Motor neuron (in vitro differentiated cells): ENCODE measurements at places on chromosomes 16 and 17. TPM values are rescaled to one million over a fixed set of nuclear protein-coding genes. Genes with fewer than 3 reads are reported as not detected.

UTS2R gene
- total RNA-seq = 0.13 and 0.18 TPM in 2 replicates

TBX6 gene
- 0.31 and 0.38 TPM in 2 replicates for total RNA-seq

DCXR gene
- total RNA-seq = 54.5 and 55.7 TPM in 2 replicates

GGA2 gene
- 19.8 and 20.6 TPM in 2 replicates for total RNA-seq

PCGF2 gene
- 5.2 and 5.3 TPM in 2 replicates for total RNA-seq

CCDC144A gene
- total RNA-seq = 2.9 and 3.7 TPM in 2 replicates

EIF4A3 gene
- total RNA-seq = 156 and 158 TPM in 2 replicates

TNP2 gene
- 0.52 TPM in 1 of 2 replicates, not detected in the other for total RNA-seq

MYH2 gene
- 0.05 and 0.13 TPM in 2 replicates for total RNA-seq

GRCh38 chr17:47946929-47947397, 5.6 kb downstream of the PNPO start:
- peak; percentile 58 for ATAC-seq

- ATAC-seq = peak; percentile 3
Observed at GRCh38 chr17:4533523-4534504, 21.4 kb downstream of the MYBBP1A start.

DNA sequence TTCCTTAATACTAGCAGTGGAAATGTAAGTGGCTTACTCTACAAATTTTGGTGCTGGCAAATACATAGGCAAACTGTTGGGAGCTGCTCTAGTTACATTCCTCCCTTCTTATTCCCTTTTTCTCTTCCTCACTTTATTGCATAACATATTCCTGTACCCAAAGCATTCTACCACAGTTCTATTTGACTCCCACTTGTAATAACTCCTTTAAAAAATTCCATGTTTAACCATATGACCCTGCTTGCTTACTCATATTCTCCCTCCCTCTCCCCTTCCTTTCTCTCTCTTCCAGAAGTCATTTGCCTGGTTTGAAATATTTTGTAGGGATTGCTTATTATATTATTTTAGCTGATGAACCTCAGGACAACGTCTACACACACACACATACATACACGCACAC, 22.7 kb downstream of the NQO1 start:
- no peak for ATAC-seq

DNA sequence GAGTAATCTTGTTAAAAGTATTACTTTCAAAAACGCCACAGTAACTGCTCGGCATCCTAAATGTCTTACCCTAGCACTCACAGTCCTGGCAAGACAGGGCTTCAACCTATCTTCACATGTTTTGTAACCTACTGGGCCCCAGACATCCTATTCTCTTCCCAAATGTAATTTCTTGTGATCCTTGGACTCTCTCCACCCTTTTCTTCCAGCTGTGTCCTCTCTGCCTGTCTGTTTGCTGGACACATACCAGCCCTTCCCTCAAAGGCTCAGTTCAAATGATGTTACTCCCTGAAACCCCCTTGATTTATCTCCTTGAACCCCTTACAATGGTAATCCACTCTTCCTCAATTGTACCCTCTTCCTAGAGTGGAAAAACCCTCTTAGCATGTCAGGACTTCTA, 60.1 kb upstream of the CNEP1R1 start:
- no peak for ATAC-seq

- no peak for ATAC-seq
Observed at GRCh38 chr16:68362947-68363657, 52.3 kb downstream of the PRMT7 start.

GRCh38 chr16:17452922-17453321, 17.8 kb downstream of the XYLT1 start:
- ATAC-seq = no peak

DNA sequence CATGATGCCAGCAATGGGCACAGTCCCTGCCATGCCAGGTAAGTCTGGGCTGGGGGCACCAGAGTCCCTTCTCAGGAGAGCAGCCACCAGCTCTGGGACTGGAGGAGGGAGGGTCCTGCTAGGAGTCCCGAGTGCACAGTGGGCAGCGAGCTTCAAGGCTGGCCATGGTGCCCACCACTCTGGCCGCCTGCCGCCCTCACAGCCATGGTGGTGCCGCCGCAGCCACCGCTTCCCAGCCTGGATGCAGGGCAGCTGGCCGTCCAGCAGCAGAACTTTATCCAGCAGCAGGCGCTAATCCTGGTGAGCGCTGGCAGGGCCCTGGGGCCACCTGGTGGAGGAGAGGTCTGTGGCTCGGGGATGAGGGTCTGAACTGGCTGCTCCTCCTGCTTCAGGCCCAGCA, 17.9 kb upstream of the SMIM5 start:
- ATAC-seq = no peak

GRCh38 chr16:66189951-66190350, 176.5 kb upstream of the CDH5 start:
- no peak for ATAC-seq

GRCh38 chr17:28446716-28447395, 26.6 kb upstream of the SLC13A2 start:
- no peak for ATAC-seq

- ATAC-seq = no peak
Observed at GRCh38 chr17:2271985-2272702, 31.4 kb downstream of the SMG6 start.

DNA sequence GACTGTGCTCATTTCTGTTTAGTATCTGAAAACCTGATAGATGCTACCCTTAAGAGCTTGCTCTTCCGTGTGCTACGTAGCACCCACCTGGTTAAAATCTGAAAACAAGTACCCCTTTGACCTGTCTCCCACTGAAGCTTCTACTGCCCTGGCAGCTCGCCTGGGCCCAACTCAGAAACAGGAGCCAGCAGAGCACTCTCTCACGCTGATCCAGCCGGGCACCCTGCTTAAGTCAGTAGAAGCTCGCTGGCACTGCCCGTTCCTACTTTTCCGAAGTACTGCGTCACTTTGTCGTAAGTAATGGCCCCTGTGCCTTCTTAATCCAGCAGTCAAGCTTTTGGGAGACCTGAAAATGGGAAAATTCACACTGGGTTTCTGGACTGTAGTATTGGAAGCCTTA, 18.9 kb downstream of the NTAN1 start:
- no peak for ATAC-seq

- ATAC-seq = no peak
Observed at GRCh38 chr17:74623693-74624093, at the start of gene CD300E. CD300E (minus strand) TSS chr17:74623738; CDS start chr17:74623621, 117 bp downstream.

- no peak for ATAC-seq
Observed at GRCh38 chr17:59027750-59028149, 78.9 kb downstream of the TRIM37 start.

GRCh38 chr17:17684906-17685774, 3.9 kb downstream of the RAI1 start:
- no peak for ATAC-seq

DNA sequence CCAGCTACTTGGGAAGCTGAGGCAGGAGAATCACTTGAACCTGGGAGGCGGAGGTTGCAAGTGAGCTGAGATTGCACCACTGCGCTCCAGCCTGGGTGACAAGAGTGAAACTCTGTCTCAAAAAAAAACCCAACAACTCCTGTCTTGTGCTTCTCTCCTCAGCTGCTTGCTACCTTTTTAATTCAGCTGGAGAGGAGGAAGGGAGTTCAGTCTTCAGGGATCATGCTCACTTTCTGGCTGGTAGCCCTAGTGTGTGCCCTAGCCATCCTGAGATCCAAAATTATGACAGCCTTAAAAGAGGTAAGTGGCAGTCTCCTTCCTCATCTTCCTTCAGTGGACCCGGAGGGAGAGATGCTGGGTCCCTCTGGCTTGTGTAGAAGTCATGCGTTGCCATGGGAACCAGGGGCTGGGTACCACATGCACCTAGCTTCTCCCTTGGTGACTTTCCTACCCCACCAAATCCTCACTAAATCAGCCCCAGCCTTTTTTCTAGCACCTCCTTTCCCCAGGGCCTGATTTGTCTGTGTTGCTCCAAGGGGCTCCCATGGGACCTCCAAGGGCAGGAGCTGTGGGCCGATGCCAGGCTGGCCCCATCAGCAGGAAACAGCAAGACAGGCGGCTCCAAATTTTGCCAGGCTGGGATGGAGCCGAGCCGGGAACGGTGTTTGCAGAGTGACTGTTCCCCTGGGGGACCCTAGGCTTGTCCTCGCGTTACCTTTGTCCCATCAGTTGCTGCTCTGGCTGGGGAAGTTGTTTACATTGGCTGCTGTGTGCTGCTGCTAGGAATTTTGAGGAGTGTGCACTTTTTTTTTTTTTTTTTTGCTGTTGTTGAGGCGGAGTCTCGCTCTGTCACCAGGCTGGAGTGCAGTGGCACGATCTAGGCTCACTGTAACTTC, 65.2 kb downstream of the ABCC1 start:
- no peak for ATAC-seq

DNA sequence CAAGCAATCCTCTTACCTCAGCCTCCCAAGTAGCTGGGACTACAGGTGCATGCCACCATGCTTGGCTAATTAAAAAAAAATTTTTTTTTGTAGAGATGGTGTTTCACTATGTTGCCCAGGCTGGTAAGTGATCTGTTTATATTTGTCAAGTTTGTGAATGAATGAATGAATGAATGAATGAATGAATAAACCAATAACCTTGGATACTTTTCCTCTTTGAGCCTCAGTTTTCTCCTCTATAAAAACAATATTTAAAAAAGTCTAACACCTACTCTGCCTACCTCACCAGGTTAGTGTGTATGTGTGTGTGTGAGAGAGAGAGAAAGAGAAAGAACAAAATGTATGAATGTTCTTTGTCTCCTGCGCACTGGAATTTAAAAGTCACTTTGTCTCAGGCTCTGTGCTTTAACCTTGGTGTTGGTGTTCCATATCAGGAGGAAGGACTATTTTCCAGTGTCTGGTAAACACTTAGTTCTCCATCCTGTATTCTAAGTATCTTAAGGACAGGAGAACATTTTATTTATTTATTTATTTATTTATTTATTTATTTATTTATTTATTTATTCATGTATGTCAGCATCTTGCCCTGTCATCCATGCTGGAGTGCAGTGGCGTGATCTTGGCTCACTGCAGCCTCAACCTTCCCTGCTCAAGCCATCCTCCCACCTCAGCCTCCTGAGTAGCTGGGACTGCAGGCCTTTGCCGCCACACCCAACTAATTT, 27.1 kb downstream of the CHD9 start:
- no peak for ATAC-seq

DNA sequence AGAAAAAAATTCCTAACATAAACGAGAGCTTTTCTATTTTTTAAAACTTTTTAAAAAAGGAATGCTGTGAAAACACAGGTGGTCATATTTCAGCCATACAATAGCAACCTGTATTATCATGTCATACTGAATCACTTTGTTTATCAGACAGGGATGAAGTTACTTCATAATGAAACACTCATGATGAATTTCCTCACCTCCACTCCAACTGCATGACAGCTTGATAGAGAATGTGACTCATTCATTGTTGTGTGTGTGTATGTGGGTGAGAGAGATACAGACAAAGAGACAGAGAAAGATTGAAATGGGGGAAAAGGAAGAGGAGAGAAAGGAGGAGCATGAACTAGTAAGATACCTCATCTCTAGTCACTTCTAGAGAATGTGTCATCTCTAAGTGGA, 109.0 kb downstream of the SYCE1L start:
- peak; percentile 50 for ATAC-seq

DNA sequence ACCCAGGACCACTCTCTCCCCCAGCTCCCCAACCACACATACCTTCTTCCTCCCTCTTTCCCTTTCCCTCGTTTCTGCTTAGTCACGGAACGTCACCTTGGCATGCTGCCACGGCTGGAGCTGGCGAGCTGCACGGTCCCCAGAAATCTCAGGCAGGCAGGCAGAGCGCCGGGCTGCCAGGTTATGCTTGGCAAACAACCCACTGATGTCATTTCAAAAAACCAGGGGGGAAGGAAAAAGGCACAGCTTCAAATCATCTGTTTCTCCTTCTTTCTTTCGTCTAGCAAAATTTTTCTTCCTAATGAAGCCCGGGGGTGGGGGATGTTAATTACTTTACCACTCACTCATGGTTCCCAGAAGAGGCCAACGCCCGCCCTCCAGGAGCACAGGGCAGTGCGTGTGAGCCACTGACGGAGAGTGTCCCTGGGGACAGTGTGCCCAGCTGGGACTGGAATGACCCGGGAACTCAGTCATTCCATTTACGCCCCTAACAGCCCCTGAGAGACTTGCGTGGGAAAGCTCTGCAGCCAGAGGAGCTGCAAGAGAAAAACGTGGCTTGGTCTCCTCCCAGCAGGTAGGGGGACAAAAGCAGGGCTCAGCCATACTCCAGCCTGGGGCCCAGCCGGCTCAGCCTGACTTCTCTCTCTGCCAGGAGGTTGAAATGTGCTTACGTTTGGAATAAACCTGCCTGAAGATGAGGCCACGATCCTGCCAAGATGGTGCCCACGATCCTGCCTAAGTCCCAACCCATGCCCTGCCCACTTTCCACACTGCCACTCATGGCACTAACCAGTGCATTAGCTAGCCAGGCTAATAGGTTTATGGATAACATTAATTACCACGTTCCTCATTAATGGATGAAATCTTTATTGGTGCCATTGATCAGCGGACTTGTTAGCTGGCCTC, 198.9 kb downstream of the ZFHX3 start:
- peak; percentile 91 for ATAC-seq

GRCh38 chr16:52929478-52930400, 123.0 kb downstream of the CHD9NB start:
- no peak for ATAC-seq

DNA sequence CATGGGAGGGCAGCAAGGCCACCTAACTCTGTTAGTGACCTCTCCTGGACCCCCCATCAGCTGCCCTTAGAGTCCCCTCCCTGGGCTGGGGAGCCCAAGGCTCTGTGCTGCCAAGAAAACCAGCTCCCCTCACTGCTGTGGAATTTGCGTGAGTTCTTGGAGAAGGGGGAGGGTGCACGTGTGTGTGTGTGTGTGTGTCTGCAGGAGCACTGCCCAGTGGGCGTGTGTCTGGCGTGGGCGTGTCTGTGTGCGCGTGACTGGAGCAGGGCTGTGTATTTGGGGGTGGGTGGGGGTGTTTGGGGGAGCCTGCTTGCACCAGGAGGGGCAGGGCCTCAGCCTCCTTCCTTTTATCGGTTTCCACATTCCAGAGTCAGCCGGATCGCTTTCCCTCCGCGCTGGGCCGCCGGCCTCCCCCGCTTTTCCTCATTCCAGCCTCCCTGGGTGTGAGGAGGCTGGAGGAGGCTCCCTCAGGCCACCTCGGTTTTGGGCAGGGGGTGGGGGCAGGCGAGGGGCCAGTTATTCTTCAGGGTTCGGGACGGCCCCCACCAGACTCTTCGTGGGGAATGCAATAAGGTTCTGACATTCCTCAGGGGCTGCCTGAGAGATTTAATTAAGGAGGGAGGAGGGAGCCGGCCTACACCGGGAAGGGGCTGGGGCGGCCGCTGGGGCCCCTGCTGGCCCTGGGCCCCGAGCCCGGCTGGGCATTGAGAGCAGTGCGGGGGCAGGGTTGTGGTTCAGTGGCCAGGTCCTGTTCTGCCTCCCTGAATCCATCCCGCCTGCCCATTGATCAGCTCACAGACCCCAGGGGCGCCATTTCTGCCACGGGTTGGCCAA, 2.5 kb downstream of the VASN start:
- peak; percentile 55 for ATAC-seq

DNA sequence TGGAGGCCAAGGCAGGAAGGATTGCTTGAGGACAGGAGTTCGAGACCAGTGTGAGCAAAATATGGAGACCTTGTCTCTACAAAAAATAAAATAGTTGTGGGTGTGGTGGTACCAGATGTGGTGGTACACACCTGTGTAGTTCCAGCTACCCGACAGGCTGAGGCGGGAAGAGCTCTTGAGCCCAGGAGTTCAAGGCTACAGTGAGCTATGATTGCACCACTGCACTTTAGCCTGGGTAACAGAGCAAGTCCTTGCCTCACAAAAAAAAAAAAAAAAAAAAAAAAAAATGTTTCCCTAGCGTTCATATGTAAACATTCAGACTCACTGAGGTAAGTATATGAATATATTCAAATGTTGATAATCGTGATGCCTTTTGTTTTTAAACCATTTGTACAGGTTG, 39.5 kb downstream of the CLUH start:
- no peak for ATAC-seq
